ENCODE measurements at places on chromosomes 12 and 14. TPM values are rescaled to one million over a fixed set of nuclear protein-coding genes. Genes with fewer than 3 reads are reported as not detected.
A peak's percentile ranks its signal among the peaks of the same experiment; 100 is the strongest.

GRCh38 chr12:124577986-124578385, 10.6 kb upstream of the NCOR2 start:
- DNase-seq, result no peak

DNA sequence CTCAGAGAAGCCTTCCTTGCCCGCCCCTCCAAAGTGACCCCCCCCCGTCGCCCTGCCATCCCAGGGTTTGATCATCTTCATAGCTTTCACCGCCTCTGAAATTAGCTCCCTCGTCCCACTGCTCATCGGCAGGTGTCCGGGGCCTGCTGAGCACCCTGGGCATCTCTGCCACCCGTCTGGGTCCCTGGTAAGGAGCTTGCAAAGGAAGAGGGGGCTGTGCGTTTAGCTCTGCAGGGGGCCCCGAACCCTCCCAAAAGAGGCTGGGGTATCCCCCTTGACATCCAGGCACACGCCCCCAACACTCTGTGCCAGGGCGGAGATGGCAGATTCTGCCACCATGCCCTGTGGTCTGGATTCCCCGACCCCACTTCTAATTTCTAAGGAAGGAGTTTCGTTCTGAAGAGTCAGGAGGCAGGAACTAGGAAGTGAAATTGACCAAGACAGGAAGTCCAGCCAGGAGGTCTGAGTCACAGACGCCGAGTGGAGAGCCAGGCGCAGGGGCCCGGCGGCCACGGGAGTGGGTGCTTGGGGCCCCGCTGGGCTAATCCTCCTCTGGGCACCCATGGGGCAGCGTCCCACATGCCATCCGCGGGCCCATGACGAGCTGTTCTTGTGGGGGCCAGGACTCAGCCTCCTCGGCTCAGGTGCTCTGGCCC, 95.7 kb downstream of the RFLNA start:
- DNase-seq, result peak; percentile 72

GRCh38 chr12:24679126-24679525, 269.8 kb downstream of the BCAT1 start:
- DNase-seq, result no peak

DNA sequence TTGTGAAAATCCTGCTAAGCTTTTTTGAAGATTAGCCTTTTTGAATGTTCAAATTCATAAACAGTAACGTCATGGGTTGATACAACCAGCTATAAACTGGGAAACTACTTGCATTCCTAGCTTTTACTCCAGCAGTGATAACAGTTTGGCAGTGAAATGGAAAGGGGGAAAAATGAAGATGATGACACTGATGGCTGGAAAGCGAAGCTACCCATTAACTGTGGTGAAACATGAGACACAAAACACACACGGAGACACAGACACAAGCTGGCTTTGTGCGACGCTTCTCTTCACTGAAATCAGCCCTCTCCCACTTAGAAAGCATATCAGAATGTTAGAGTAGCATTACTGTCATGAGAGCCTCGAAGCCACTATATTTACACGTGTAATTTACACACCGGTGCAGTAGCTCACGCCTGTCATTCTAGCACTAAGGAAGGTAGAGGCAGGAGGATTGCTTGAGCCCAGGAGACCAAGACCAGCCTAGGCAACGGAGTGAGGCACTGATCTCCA, 15.7 kb downstream of the VPS37B start:
- DNase-seq, result no peak

GRCh38 chr12:51636581-51636980, 45.5 kb downstream of the SCN8A start:
- DNase-seq, result no peak

Gene TRPV4
- polyA plus RNA-seq, result 24.5 TPM

DNA sequence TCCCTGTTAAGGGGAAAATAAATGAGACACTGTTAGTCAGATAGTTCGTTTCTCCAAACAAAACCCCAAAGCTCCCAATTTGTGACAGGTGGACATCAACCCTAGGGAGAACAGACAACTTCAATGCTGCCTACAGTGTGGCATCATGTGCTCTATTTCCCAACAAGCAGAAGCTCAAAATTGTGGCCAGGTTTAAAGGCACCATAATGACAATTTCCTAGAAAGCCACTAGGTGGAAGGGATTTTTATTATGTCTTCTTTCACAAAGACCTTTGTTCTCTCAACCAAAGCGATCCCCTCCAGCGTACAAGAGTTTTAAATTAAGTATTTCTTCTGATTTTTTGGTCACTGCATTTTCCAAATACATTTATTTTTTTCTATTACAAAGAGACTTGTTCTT, 88.0 kb upstream of the MBIP start:
- DNase-seq, result no peak

DNA sequence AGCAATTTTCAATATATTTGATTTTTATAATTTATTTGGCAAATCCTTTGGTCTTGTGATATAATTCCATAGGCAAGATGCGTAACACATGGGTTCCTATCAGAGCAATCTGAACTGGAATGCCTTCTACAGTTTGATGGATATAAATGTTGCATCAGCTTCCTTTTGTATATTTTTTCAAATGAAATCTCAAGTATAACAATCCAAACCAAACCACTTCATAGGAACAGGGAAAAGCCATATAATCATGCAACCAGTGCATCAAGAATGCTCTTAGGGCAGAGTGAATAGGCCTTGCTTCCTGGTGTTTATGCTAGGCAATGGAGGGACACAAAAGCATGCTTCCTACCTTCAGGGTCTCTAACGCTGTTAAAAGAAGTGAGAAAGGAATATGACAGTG, 34.5 kb downstream of the EFCAB11 start:
- DNase-seq, result no peak

GRCh38 chr14:74908861-74909341, 14.2 kb downstream of the RPS6KL1 start:
- DNase-seq, result no peak

All from endothelial cell of umbilical vein (primary cell).